ENCODE measurements at places on chromosomes 12 and 14.
A peak's percentile ranks its signal among the peaks of the same experiment; 100 is the strongest.

- DNase-seq, result no peak
These were observed 208.3 kb upstream of the HMGA2 start for GRCh38 chr12:65616022-65616421.

- DNase-seq, result no peak
These were observed 9.0 kb upstream of the DCAF4 start for GRCh38 chr14:72917094-72917802.

DNA sequence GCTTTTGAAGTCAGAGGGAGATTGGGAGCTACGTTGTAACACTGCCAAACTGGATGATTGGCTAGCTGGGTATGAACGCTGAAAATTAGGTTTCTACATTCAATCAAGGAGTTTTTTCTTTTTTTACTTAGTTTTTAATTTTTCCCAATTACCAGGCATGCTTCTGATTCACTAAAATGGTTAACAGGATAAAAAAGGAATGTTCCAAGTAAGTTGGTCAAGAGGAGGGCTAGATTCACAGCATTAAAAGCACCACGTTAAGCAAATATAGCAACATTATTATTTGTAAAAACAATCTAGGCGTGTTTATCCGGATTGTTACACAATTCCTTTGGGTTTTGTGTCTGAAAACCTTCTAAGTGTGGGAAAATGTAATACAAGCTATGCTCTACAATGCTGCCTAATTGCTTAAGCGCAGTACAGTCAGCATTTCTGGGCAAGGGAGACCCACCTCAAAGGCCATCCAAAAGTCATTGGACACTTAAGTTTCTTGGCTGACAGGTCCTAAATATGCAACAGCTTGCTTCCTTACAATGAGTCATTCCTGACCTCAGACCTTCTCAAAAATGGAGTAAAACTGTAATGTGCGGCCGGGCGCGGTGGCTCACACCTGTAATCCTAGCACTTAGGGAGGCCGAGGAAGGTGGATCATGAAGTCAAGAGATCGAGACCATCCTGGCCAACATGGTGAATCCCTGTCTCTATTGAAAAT lies 1.2 kb downstream of the RPLP0 start:
- DNase-seq, result no peak

DNA sequence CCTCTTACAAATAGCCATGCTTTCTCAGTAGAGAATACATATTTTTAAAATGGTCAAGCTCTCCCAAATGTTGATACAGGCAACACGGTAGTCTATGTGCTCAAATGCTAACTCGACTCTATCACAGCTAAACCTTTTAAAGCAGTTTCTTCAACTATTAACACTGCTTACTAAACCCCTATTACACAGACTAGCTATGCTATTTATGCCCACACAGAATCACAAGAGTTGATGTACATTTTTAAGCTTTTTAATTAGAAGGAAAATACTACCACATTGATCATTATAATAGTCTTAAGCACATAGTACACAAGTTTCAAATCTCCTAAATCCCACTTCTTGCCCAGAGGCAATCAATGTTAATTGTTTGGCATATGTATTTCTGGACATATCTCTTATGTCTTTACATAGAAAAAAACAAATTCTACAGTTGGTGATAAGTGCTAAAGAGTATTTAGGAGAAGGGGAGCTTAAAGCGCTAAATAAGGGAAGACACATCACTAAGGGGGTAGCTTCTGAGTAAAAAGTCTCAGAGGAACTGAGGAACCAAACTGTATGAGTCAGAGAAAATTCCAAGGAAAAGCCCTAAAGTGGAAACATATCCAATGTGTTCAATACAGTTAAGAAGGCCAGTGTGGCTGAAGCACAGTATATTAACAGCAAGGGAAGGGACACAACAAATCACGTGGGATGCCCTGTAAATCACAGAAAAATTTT lies 13.7 kb downstream of the HNRNPC start:
- no peak for DNase-seq

GRCh38 chr12:105576261-105576660 lies 245.8 kb downstream of the C12orf75 start:
- DNase-seq, result no peak

- no peak for DNase-seq
These were observed 7.3 kb downstream of the HOXC8 start for GRCh38 chr12:54016051-54016450.

- no peak for DNase-seq
These were observed 24.7 kb downstream of the CAPRIN2 start for GRCh38 chr12:30730011-30730410.

- no peak for DNase-seq
These were observed 242.6 kb downstream of the BTG1 start for GRCh38 chr12:91902860-91903683.

DNA sequence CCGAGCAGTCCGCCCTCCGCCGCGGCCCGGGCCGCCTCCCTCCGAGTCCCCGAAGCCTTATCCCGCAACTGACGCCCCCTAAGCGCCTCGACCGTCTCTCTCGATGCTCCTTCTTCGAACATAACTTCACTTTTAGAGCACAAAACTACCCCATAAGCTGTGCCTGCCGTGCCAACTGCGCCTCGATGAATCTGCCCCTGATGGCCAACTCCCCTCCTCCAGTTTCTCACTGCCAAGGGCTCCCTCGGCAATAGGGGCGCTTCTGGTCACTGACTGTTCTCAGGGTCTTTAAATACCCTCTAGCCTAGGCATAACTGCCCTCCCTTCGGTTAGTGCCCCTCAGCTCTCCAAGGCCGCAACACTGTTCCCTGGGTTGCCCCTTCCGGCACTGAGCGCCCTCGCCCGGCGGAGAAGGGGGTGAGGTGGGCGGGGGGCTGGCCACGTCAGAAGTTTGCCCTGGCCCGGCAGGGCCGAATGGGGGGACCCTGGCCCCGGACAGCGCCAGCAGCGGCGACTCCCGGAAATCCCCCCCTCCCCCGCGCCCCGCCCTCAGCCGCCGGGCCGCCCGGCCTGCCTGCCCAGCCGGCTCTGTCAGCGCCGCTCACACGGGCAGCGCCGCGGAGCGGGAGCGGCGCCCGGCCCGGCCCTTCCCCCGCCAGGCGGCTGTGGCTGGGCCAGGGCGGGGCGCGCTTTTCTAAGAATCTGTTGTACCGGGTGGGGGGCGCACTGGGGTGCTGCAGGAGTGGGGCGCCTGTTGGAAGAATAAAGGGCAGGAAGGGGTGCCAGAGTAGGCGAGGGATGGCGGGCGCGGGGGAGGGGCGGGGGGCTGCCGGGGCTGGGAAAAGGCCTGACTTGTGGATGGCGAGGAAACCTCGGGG lies 10.6 kb downstream of the RARG start:
- DNase-seq, result peak; percentile 81

- DNase-seq, result no peak
These were observed 18.3 kb upstream of the EIF2B2 start for GRCh38 chr14:74984236-74985027.

DNA sequence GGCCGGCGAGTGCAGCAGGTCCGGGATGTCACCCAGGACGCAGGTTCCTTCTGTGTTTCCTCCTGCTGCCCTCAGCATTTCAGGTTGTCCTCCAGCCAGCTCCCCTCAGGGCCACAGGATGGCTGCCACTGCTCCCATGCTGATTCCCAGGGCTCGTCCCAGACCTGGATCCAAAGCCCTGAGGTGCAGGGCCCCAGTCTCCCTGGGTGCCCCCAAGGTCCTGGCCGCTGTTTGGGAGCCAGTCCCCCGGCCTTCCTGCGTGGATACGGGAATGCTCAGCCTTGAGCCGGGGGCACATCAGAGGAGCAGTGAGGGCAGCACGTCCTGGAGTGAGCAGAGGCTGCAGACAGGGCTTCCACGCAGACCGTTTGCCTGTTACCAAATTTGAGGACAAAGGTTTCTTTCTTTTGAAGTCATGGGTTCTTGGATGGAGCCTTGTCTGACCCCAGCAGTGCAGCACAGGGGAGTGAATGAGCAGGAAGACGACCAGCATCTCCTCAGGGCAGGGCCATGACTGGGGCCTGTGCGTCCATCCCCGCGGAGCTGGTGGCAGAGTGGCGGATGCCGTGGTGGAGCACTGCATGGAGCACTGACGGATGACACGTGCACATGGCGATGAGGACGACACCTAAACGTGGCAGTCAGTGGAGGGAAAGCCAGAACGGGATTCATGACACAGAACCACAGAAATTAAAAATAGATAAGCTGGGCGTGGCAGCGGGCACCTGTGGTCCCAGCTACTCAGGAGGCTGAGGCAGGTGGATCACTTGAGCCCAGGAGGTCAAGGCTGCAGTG lies 12.5 kb upstream of the CACNA2D4 start:
- DNase-seq, result no peak

All from colonic mucosa (tissue), 4 donors.